ENCODE measurements at places on chromosomes 2 and 18.

- DNase-seq = no peak
Measured at GRCh38 chr2:57461624-57462023, 585.0 kb upstream of the VRK2 start.

DNA sequence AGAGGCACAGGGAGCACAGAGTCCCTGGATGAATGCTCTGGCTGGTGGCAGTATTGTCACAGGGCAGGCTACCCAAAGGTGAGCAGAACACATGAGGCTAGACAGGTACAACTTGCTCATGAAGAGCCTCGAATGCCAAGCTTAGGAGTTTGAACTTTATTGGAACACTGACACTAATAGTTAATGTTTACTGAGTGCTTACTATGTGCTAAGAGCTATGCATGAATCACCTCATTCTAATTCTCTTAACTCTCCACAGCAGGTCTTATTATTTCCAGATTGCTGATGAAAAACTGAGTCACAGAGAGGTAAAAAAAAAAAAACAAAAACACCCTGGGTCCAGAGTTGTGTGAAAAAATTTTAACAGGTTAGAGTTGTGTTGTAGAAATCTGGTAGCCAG is 6.1 kb upstream of the EMX1 start:
- DNase-seq = no peak

DNA sequence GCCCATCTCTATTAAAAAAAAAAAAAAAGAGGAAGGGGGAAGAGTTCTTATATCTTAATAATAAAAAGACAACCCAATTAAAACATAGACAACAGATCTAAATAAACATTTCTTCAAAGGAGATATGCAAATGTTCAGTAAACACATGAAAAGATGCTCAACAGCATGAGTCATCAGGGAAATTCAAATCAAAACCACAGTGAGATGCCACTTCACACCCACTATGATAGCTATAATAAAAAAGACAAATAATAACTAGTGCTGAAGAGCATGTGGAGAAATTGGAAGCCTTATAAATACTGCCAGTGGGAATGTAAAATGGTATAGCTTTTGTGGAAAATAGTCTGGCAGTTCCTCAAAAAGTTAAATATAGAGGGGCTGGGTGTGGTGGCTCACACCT is 61.5 kb upstream of the CYP20A1 start:
- no peak for DNase-seq

- no peak for DNase-seq
Measured at GRCh38 chr18:40957533-40958070, 997.4 kb upstream of the PIK3C3 start.

All from stimulated activated CD8-positive, alpha-beta memory T cell treated with anti-CD3 and anti-CD28 coated beads, Interleukin-4, amount 100 ng/mL, for 24 hours (primary cell).